ENCODE measurements at places on chromosomes 13 and 19.

DNA sequence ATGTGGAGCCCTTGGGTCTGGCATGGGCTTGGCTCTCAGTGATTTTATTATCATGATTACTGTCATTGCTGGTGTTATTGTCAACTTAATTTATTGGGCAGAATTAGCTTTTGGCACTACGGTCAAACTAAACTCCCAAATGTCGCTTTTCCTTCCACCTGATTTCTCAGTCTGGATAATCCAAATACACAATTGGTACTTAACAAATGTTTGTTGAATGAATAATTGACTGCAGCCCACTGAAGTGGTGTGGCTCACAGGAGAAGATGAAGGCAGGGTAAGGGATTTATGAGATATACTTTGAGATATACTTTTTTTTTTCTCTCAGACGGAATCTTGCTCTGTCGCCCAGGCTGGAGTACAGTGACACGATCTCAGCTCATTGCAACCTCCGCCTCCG, 1.5 kb downstream of the COLGALT1 start:
- no peak for DNase-seq

DNA sequence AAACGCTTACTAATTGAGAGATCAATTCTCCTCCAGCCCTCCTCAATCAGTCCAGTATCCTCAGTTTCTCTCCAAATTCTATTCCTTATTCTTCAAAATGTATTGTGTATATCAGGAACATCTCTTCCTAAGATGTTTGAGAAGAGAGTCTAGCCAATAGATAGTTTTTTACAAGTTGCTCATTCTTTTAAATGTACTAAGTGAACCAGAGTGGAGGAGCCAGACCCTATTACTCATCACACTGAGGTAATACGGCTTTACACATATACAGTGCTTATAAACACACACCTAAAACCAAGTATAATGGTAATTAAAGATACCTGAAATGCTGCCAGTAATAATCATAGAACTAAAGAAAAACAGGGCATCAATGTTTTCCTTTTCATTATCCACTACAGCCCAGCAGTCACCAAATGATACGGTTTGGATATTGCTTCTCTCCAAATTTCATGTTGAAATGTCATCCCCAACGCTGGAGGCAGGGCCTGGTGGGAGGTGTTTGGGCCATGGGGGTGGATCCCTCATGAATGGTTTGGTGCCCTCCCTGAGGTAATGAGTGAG, 45.2 kb upstream of the HMGB1 start:
- no peak for DNase-seq

DNA sequence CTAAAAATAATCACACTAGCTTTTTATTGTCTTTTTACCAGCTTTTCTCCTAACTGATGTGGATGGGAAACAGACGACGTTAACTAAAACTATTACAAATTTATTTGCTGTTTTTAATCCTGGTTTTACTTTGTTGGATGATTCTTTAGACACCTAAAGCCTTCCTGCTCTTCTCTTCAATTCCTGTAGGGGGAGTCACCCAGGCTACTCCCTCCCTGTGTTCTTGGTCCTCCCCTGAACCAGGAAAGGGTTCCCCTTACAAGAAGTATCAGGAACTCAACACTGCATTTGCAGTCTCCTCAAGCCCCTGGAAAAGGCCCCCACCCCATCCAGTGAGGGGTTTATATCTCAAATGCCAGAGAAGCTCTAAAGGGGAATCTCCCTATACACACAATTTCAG, 206.1 kb downstream of the SUCLA2 start:
- no peak for DNase-seq

DNA sequence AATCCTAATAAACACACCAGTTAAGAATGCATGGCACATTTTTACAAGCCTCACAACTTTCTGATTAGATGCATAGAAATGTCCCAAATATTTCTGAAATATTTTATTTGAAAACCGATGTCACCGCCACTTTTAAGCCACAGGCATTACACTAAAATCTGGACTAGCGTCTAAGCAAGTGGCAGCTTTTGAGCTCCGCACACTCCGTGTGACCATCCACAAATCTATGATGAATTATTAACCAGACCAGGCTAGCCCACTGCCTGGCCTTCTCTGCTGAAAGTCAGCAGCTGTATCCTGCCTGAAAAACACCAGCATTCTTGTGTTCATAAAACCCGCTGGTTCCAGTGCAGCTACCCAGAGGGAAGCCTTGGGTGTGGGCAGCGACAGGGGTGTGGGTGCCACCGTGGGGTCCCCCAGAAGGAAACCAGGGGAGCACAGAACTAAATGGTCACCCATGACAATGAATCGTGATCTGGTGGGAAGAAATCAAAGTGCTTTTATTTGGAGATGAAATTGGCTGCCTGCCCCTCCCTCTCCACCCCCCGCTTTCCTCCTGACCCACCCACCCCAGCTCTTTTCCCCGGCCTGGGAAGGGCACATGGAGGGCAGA, 13.8 kb downstream of the RASA3 start:
- no peak for DNase-seq

GRCh38 chr19:36604656-36605100, 435 bp upstream of the ZNF382 start:
- peak; percentile 74 for DNase-seq

GRCh38 chr19:39676004-39676403, 20.3 kb downstream of the LGALS16 start:
- no peak for DNase-seq

DNA sequence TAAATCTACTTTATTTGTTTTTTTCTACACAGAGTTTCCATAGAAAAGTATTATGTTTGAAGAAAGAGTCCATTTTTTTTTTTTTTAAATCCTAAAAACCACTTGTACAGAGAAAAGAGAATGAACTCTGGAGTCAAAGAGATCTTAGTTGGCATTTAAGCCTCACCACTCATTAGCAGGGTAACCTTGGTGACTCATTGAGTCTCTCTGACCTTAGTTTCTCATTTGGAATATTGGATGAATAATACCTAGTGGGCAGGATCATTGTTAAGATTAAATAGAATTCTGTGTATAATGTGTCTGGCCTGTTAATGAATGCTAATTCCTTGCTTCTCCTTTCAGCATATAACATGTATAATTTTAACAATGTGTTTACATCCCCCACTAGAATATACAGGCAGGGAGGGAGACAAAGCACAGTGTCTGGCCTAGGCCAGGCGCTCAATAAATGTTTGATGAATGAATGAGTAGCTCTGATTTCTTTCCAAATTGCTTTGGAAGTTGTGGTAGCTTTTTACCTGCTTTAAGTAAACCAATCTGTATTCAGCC, 48.7 kb upstream of the MYCBP2 start:
- DNase-seq, result no peak

GRCh38 chr13:73351730-73352129, 292.9 kb downstream of the KLF5 start:
- DNase-seq, result no peak

GRCh38 chr13:51192348-51192747, 29.9 kb upstream of the FAM124A start:
- no peak for DNase-seq

DNA sequence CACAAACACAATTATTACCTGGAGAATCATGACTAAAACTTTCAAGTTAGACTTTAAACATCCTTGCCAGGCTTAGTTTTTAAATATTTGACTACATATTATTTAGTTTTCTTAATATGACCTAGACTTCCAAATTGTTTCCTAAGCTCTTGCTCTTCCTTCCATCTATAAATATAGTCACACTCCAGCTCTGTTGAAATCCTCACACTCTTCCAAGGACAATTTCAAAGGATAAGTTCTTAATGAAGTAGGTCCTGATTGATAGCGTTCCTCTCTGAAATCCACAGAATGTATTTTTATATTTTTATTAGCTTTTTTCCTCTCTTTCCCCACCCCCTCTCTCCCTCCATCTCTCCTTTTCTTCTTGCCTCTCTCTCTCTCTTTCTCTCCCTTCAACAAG, 1074.1 kb upstream of the PCDH20 start:
- no peak for DNase-seq

GRCh38 chr19:34468409-34468808, 13.1 kb upstream of the WTIP start:
- DNase-seq, result no peak

GRCh38 chr13:22086597-22087330, 415.9 kb downstream of the FGF9 start:
- DNase-seq, result no peak

DNA sequence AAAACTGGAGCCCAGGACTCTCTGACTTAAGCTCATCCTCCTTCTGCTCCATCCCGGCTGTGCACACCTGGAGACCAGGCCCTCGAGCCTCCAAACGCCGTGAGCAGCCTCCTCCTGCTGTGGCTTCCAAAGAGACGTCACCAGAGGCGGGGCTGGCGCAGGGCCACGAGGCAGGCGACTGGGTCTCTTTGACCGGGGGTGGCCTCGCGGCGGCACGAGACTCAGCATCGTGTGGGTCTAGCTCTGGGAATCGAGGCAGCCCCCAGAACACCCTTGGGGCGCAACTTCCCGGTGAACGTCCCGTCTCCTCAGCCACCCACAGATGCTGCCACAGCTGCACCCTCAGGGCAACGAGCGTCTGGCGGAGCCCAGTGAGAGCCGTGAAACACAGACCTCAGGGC, 22.8 kb downstream of the RASA3 start:
- no peak for DNase-seq

DNA sequence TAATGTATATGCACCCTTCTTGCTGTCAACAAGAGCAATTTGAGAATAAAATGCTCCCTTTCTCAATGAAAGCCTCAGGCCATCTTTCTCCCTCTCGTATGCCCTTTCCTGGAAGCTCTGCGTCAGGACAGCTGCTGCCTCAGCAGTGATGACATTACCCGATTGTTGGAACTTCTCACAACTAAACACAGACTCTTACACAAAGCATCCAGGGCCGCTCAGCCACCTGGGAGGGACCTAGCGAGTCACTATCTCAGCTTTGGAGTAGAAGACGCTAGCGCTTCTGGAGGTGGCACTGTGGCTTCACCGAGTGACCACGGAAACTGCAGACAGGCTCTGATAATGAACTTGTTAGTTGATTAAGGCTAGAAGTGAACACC, 153.2 kb upstream of the SOX1 start:
- DNase-seq, result no peak

- no peak for DNase-seq
Observed at GRCh38 chr13:36778083-36778671, 40.8 kb upstream of the RFXAP start.

- no peak for DNase-seq
Observed at GRCh38 chr19:29324291-29324680, 111.3 kb upstream of the UQCRFS1 start.

- DNase-seq, result no peak
Observed at GRCh38 chr13:20623000-20623399, 56.0 kb downstream of the IFT88 start.

DNA sequence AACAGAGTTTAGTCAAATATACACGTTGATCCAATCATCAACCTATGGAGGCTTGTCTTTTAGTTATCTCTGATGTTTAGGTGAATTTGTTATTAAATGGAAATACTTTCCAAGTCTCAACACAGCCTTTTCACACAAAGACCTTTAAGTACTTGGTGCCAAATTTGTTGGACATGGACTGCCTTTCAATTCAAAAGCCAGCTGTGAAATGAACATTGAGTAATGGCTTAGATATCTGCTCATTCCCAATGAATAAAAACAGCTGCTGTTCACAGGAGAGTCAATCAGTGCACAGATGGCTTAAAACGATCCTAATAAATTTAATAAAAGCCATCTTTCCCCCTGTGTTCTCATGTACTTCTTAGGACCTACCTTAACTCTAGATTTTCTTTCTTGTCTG, 19.9 kb upstream of the DHRS12 start:
- no peak for DNase-seq

DNA sequence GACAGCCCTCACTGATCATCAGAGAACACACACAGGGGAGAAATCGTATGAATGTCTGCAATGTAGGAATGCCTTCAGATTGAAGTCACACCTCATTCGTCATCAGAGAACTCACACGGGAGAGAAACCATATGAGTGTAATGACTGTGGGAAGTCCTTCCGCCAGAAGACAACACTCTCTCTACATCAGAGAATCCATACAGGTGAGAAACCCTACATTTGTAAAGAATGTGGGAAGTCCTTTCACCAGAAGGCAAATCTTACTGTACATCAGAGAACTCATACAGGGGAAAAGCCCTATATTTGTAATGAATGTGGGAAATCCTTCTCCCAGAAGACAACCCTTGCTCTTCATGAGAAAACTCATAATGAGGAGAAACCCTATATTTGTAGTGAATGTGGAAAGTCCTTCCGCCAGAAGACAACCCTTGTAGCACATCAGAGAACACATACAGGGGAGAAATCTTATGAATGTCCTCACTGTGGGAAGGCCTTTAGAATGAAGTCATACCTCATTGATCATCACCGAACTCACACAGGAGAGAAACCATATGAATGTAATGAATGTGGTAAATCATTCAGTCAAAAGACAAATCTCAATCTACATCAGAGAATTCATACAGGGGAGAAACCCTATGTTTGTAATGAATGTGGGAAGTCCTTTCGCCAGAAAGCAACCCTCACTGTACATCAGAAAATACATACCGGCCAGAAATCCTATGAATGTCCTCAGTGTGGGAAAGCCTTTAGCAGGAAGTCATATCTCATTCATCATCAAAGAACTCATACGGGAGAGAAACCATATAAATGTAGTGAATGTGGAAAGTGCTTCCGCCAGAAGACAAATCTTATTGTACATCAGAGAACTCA, 32.5 kb downstream of the ZNF567 start:
- no peak for DNase-seq

DNA sequence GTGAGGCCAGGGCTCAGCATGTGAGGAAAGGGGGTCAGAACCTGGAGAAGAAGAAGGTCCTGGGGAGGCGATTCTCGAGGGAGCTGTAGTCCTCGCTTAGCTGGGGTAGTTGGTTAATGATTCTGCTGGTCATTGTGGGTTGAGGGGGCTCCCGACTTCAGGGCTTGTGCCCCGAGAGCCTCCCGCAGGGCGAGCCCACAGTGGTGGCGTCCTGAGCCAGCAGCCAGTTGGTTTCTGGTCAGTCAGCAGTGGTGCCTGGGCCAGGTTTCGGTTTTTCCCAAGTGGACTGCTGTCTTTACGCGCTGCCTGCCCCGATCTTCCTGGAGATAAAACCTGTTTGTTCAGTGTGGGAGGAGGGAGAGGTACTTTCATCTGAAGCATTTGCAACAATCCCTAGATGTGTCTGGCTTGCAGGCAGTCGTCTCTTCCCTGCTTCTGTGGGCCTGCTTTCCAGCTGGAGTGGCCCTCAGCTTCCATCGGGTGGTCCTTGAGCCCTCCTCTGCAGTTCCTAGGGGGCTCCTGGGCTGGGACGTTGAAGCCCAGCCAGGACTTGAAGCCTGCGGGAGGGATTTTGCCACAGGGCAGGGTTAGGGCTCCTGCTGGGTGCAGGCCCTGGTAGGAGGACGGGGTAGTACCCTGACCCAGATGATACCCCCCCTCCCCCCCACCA, 3.2 kb downstream of the PTBP1 start:
- no peak for DNase-seq

Measured in left ventricle myocardium inferior (tissue), 1 donor.